CD14-positive monocyte (primary cell): ENCODE measurements at places on chromosomes 4 and X.

DNA sequence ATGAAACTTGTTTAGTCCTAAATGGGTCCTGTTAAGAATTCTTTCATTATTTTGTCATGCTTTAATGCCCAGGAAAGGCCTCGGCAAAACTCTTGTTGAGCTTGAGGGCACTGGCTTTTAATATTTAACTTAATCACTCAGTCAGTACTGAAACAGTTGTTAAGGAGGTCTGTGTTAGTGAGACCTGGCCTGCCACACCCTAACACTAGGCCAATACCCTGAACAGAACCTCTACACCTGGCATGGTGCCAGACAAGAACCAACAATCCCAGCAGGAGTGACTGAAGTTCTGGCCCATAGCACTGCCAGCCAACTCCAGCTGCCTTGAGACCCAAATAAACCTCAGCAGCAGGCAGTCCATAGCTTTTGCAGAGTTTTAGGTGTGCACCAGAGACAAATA lies 85.7 kb upstream of the ITM2A start:
- no peak for DNase-seq

GRCh38 chr4:7295197-7295910 lies 103.0 kb downstream of the SORCS2 start:
- no peak for DNase-seq

- no peak for DNase-seq
Observed at GRCh38 chr4:115272594-115272993, 159.2 kb upstream of the NDST4 start.

DNA sequence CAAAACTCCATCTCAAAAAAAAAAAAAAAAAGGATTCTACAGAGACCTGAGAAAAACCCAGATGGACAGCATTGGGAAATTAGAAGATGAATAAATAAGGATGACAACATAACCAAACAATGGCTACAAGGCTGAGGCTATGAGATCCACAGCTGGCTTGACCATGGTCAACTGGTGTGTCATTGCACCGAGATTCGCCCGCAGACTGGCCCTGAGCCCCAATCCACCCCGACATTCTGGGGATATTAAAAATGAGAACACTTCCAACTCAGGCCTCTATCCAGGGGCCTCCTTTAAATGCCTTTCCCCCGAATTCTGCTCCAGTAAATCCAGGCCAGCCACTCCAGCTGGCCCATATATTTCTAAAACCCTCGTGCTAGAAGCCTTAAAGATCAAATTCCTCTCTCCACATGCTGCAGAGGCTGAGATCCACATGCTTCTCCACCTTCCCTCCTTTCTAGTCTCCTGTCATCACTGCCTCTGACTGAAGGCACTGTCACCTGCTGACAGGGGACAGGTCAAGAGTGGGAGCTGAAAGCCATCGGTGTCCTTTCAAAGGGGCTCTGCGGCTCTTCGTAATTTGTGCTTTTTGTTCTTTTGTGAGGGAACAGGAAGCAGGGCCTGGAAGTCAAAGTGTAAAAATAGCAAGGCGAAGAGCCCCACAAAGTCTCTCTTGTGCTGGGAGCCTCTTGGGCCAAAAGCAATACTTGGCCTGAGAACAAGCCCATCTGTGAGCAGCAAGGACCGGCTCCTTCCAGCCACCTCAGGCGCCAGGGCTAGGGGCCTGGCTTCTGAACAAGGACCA lies 203.7 kb downstream of the NSUN7 start:
- DNase-seq: no peak

DNA sequence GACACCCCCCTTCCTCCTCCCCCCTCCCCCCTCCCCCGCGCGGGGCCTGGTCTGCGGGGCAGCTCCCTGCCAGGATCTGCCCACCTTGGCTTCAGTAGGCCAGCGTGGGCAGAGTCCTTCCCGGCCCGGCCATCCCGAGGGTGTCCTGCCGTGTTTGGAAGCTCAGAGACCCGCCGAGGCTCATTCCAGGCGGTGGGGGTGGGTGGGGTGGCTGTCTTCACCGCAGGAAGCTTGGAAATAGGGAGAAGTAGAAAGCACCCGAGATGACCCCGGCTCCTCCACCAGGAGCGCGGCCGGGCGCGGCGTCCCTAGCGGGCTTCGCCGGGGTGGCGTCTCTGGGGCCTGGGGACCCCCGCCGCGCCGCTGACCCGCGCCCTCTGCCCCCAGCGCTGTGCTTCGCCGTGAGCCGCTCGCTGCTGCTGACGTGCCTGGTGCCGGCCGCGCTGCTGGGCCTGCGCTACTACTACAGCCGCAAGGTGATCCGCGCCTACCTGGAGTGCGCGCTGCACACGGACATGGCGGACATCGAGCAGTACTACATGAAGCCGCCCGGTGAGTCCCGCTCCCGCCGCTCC lies 1.6 kb downstream of the NAT8L start:
- no peak for DNase-seq

GRCh38 chr4:151207186-151207585 lies 69.8 kb upstream of the PRSS48 start:
- DNase-seq: no peak
